ENCODE measurements at places on chromosomes 1 and 21.

DNA sequence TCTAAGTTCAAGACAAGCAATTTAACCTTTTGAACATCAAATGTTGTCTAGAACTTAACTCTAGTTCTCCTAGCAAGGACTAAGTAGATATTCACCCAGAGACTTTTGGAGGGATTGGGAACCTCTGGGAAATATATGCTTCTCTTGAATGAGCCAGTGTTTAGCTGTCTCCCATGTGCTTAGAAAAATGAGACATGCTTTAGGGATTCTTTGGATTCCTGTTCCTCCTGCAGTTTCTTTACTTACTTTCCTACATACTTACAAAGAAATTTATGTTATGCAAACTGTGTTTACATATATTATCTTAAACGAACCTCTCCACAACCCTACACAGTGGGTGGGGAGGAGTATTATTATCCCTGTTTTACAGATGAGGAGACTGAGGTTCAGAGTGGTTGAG, 39.2 kb downstream of the RNASEL start:
- no peak for DNase-seq

GRCh38 chr1:205832326-205832751, 17.6 kb downstream of the PM20D1 start:
- DNase-seq = peak; percentile 61

DNA sequence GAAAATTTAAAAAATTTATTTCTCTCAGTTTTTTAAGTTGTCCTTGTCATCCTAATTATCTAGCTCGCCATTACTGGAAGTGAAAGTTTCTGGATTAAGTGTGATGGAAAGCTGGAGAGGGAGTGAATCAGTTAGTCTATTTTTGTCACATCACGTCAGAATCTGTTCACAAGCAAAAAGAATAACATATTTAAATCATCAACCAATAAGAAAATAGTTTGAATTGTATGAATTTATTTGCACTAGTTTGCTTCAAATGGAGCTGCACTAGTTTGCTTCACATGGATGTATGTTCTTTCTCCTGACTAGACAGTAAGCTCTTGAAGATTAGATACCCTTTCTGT, 22.8 kb downstream of the PHC2 start:
- DNase-seq = no peak

GRCh38 chr1:171138980-171139379, 46.1 kb upstream of the FMO2 start:
- no peak for DNase-seq

GRCh38 chr1:21280482-21280881, 9.8 kb downstream of the ECE1 start:
- no peak for DNase-seq

DNA sequence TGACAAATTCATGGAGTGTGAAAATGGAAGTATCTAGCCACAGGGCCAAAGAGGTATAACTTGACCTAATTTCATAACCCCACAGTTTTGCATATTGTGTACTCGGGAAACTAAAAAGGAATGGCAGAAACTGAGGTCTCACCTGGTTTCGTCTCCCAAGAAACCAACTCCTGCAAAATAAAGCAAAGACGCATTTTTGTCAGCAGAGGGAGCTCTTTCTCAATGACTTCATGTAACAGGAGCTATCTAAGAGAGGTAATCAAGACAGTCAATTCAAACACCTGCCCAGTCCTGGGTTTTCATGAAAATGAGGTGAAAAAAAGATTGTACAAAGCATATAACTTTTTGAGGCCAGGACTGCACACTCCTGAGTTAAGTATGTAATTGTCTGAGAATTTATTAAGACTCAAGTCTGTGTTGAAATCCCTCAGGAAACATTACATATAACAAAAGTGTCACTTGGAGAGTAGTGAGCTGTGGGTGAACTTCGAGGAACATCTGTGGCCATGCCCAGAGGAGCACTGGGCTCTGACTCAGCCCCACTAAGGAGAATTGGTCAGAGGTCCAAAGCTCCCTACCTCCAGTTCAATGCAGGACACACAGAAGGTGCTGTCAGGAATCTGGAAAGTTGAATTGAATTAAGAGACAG, 17.6 kb downstream of the FCRL4 start:
- no peak for DNase-seq

GRCh38 chr1:9289711-9290485, 2.8 kb upstream of the SPSB1 start:
- no peak for DNase-seq

DNA sequence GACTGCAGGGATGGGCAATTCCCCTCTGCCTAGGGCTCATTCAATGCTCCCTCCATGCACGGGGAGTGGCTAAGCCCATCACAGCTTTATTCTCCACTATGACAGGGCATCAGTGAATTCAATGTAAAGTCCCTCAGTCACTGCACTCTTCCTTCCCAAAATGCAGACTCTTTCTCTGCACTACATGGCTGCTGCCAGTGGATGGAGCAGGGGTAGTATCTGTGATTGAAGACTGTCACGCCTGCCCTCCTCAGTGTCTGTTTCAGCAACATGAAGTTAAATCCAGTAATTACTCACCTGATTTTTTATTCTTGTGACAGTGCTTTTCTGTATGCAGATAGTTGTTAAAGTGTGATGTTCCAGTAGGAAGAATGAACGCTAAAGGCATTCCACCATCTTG, 1323.2 kb downstream of the AMY1C start:
- no peak for DNase-seq

- DNase-seq = no peak
Observed at GRCh38 chr1:177432897-177433296, 262.1 kb downstream of the BRINP2 start.

DNA sequence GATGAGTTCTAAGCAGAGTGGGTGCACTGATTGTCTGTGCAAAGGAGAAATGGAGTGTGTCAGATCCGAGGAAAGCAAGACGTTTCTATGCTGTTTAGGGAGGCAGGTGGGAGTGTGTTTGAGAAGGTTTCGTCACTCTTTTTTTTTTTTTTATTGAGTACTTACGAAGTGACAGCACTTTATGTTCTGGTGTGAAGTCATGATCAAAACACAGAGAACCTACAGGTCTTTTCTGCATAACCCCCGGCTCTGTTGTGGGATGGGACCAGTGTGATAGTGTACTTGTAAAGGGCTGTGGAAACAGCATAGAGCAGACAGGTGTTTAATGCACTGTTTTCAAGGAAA, 26.7 kb downstream of the MIA3 start:
- DNase-seq = no peak

- DNase-seq = no peak
Observed at GRCh38 chr1:21749109-21749508, 33.8 kb downstream of the USP48 start.

- peak; percentile 90 for DNase-seq
Observed at GRCh38 chr1:10779201-10779600, 17.2 kb downstream of the CASZ1 start.

GRCh38 chr1:234961456-234962339, 166.9 kb downstream of the TOMM20 start:
- DNase-seq = peak; percentile 83

- DNase-seq = no peak
Observed at GRCh38 chr1:25130895-25131294, 101.4 kb downstream of the SYF2 start.

GRCh38 chr1:193730017-193730416, 543.6 kb upstream of the B3GALT2 start:
- no peak for DNase-seq

- DNase-seq = peak; percentile 13
Observed at GRCh38 chr1:61344696-61345095, 262.3 kb downstream of the NFIA start.

GRCh38 chr1:219296430-219297355, 123.0 kb downstream of the LYPLAL1 start:
- peak; percentile 43 for DNase-seq

DNA sequence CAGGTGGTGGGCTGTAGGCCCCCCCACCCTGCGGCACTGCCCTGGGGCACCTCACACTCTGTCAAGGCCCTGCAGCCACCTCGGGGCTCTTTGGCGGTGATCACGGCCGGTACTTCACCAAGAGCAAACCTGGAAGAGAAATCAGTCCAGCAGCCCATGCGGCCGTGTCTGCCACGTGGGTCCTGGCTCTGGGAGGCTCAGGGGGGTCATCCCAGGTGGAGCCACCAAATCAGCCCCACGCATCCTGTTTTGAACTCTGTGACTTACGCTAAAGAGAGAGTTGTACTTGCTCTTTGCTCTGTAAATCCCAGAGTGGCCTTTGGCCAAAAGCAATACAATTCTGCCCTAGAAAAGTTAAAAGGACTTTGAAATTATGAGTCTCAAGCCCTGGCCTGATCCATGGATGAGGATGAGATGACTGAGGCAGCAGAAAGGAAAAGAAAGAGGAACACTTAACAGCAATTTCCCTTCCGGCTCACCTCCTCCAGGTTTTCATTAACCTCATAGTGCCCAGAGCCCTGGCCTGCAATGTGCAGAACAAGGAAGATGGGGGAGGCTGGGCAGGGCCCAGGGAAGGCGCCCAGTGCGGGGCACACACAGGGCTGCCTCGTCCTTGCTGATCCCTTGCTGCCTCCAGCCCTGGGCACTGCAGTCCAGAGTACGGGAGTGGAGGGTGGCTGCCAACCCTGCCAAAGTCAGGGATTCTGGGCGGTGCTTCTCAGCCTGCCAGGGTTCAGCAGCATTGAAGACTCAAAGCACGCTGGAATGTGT, 337.0 kb downstream of the MATN1 start:
- DNase-seq = no peak

GRCh38 chr1:61289232-61290098, 207.1 kb downstream of the NFIA start:
- no peak for DNase-seq

DNA sequence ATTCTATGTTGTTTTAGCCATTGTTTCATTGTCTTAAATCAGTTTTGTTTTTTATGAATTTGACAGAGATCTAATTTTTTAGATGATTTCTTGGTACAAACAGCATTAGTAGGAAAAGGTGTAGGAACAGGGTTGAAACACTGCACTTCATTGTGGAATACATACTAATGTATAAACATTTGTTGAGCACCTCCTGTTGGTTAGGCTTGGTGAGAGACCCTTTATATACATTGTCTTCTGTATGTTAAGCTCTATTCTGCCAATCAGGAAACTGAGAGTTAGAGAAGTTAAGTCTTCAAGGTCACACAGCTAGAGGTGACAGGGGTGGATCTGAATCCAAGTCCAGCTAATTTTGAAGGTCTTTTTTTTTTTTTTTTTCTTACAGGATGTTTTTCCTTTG, 192.7 kb downstream of the VPS13D start:
- no peak for DNase-seq

DNA sequence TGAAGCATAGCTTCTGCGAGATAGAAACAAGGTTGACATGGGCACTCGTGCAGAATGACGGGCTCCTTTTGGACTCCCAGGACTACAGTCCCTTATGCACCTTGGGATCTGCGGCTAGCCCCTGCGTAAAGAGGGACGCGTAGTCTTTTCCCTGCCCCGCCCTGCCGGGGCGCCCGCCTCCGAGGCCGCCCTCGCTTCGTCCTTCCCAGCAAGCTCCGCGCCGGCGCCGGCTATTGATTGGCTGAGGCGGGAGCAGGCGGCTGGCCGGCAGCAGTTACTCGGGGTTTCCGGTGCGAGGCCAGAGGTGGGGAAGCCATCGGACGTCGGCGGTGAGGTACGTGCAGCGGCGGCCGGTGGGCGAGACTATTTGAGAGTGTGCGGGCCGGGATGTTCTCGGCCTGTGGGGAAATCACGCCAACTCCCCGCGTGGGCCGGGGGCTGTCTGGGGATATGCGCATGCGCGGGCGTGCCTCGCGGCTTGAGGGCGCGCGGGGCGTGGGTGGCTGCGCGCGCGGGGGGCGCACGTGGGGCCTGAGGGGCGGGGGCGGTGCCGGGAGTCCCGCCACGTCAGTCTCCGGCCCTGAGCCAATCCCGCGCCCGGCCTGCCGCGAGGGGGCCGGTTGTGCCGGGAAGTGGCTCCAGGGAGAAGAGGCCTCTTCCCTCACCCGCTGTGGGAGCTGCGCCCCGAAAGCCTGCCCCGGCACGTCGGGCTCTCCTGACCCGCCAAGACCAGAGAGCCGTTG, at the start of gene TXLNA:
TXLNA (plus strand) TSS at position 233 of the 743 bp plus-strand sequence. CDS start 671 bp downstream, outside the sequence.
- DNase-seq = peak; percentile 95

DNA sequence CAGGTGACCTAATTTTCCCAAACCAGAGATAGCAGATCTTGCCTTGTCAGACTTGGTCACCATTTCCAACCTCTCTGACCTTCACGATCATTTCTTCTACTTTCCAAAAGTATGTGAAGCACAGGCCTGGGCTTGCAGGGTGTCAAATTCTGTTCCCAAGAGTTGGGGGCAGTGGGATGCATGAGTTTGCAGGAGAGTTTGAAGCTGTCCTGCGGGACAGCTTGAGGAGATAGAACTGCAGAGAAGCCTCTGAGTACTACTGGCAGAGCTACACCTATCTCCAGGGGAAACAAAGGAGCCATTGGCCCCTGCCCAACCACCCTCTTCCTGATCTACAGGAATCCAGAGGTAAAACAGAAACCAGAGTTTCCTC, 11.3 kb downstream of the TXNIP start:
- no peak for DNase-seq

GRCh38 chr1:227912866-227913265, 34.9 kb downstream of the WNT9A start:
- no peak for DNase-seq

- DNase-seq = no peak
Observed at GRCh38 chr1:93111561-93111960, 32.5 kb downstream of the MTF2 start.

- no peak for DNase-seq
Observed at GRCh38 chr1:241330619-241331327, 26.2 kb downstream of the RGS7 start.

DNA sequence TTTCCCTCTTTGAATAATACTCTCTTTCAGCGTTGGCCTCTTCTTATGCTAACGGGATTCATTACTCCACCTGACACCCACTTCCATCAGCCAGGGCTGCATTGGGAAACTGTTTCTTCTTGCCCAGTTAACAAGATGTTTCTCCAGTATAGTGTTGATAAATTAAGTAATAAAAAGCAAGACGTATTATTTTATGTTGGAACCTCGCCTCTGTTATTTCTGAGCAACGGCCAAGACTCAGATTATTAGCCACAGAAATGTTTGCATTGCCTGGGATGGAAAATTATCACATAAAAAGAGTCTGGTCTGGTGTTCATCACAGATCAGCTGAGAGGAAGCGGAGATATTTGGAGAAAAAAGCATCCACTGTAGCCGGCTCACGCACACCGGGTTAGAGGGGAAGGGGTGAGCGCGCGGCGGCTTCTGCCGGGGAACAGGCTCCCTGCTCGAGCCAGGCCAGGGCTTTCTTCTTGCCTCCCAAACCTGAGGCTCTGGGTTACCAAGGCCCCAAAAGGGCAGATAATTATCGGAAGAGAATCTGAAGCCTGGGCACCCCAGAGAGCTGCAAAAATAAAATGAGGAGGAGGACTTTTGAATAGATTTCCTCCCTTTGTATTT, 189.5 kb downstream of the PRDM16 start:
- DNase-seq = no peak

- DNase-seq = no peak
Observed at GRCh38 chr1:29756901-29757725, 520.8 kb downstream of the PTPRU start.

- DNase-seq = peak; percentile 26
Observed at GRCh38 chr21:17793246-17794123, 25.7 kb downstream of the C21orf91 start.

- no peak for DNase-seq
Observed at GRCh38 chr1:206829875-206830274, 35.5 kb upstream of the IL20 start.

GRCh38 chr21:44407493-44407892, 47.8 kb upstream of the LRRC3 start:
- no peak for DNase-seq

GRCh38 chr1:211099393-211099792, 34.6 kb downstream of the KCNH1 start:
- DNase-seq = no peak

All from stomach (tissue), 19 donors.